ENCODE measurements at places on chromosomes 6 and 20.
A peak's percentile ranks its signal among the peaks of the same experiment; 100 is the strongest.

DNA sequence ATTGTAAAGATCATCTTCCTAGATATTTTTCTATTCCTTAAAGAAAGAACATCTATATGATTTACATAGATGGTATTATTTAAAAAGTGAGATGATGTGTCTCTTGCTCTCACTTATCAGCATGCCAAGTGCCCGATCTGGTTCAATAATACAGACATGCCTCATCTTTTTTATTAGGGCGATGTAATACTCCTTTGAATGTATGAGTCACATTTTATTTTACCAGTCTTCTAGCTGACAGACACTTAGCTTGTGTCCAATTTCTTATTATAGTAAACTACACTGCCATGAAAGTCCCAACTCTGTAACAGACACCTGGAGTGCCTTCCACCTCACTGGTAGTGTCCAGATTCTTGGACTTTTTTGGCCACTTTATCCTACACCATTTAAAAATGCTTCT is 586.6 kb upstream of the BTBD3 start:
- peak; percentile 65 for DNase-seq

- DNase-seq = no peak
Observed at GRCh38 chr6:131937226-131937625, 13.9 kb downstream of the CCN2 start.

DNA sequence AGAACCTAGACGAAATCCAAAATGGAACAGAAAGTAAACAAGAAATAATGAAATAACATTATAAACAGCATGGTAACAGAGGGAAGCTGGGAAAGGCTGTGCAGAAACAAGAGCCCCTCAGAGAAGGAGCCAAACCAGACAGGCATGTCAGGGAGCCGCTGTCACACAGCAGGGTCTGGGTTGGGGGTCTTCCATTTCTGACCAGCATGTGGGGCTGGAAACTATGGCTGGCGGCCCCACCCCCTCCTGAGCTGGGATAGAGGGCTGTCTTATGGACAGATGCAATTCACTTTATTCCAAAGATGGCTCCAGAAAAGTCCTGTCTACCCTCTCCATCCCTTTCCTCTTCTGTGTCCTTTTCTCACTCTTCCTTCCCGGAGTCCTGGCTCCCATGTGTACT is 27.3 kb downstream of the C6orf89 start:
- DNase-seq = no peak

GRCh38 chr6:39213195-39213920 is 15.9 kb downstream of the KCNK5 start:
- no peak for DNase-seq

DNA sequence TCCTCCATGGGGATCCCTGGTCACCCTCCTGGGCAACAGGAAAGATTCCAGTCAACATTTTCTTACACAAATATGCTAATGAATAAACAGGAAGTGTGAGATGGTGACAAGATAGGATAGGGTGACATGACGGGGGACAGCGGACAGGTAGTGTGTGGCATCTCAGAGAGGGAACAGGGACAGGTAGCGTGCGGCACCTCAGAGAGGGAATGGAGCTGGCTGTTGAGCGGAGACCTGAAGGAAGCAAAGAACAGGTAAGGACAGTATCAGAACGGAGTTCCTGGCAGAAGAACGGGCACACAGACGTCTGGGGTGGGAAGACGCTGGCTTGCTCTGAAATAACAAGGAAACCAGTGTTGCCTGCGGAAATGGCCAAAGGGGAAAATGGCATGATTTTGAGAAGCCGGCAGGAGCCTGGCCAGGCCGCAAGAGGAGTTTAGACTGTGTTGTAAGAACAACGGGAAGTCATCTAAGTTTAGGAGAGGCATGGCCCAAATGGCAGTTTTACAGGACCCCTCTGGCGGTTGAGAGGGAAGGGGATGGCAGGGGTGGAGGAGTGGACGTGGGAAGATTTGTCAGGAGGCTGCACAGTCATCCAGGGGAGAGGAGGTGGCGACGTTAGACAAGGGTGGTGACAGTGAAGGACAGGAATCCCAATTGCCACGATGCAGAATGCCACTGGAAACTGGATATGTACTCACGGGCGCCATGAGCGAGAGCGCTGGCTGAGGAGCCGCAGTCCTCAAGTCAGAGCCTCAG is 111.6 kb downstream of the JPH2 start:
- no peak for DNase-seq

GRCh38 chr20:34922654-34923381 is 32.8 kb downstream of the GSS start:
- DNase-seq = peak; percentile 78

All from fibroblast of skin of scalp (primary cell).